Tongue (tissue), 3 donors: ENCODE measurements at places on chromosomes 11 and 22. TPM values are rescaled to one million over a fixed set of nuclear protein-coding genes. Genes with fewer than 3 reads are reported as not detected.

Gene HMBS
- 21.0 TPM for total RNA-seq

Gene POLR2L
- total RNA-seq, result 11.9 TPM

Gene CELSR1
- total RNA-seq, result 18.1 TPM

Gene MS4A3
- total RNA-seq, result 0.62 TPM

Gene PKNOX2
- total RNA-seq, result 12.3 TPM

Gene GDPD4
- total RNA-seq, result not detected
